Osteocyte (in vitro differentiated cells): ENCODE measurements at places on chromosomes 11 and 22. TPM values are rescaled to one million over a fixed set of nuclear protein-coding genes. Genes with fewer than 3 reads are reported as not detected.

The TNNT3 gene
- total RNA-seq: 2.6 and 4.4 TPM in 2 replicates

The TESMIN gene
- 0.55 and 0.56 TPM in 2 replicates for total RNA-seq

DNA sequence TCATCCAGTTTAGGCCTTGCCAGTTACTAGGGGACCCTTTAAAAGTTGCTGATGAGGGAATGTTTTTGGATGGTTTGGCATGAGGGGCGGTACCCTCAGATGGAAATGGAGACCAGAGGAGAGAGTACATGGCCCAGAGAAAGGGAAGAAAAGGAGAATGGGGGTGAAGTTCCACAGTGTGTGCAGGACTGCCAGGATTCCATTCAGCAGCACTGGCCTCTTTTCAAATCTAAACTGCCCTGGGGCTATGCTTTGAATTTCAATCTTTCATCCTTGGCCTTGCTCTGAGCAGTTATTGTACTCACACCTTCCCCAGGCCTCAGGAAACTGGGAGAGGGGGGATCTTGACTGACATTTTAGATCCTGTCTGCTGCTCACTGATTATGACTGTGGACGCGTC is 3.0 kb downstream of the SLC3A2 start:
- DNase-seq: no peak

DNA sequence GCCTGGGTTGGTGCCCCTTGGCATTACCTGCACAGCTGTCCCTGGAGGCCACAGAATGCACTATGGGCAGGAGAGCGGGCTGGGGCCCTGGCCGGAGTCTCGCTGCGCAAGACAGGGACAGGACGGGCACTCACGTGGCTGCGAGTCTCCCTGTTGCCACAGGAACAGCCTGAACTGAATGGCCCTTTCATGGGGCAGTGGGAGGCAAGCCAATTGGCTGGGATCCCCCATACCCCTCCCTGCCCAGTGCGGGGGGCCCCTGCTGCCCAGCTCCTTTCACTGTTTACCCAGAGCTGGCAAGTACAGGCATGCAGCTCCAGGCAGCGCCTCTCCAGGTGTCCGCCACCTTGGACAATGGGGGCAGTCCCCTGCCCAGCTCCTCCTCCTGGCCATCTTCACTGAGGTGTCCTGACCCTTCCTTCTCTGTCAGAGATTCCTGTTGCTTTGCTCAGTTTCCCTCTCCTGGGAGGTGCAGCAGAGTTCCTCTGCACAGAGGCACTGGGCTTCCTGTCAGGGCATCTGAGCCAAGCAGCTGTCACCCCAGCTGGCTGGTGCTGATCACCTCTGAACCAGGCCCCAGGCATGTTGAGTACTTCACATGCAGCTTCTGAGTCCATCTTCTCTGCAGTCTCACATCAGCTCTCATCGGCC is 5.2 kb downstream of the USP2 start:
- peak; percentile 68 for DNase-seq

GRCh38 chr11:114197799-114198500 is 98.2 kb upstream of the NNMT start:
- DNase-seq: peak; percentile 90

- no peak for DNase-seq
Observed at GRCh38 chr11:105177658-105178057, 38.1 kb upstream of the CARD18 start.

GRCh38 chr22:49266561-49267519 is 560.8 kb downstream of the BRD1 start:
- DNase-seq: peak; percentile 82

DNA sequence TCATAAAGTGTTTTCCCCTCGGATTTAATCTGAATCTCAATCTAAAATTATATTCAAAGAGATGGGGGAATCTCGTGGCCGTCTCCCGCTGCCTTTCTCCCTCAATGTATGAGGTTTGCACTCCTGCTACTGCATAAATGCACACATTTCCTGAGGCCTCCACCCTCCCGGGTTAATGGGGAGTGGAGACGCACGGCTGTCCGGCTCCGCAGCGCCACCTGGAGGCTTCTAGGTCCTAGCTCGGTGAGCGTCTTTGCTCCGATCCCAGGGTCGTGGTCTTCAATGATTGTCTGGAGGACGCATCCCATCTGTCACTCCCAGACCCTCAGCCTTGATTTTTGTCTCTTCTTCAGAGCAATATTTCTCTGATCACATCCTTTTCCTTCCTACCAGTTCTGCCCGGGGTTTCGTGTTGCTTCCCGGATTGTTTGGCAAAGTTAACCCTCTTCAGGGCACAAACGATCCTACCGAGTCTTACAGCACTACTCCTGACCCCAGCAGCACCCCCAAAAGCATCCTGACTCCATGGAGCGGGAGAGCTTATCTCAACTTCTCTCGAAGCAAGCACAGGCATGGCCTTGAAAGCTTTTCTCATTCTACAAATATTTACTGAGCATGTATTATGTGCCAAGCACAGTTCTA is at the start of gene LMO1:
LMO1 (minus strand) TSS at position 110 of the 642 bp plus-strand sequence. CDS start 516 bp downstream, outside the sequence.
- peak; percentile 93 for DNase-seq

- no peak for DNase-seq
Observed at GRCh38 chr11:111305162-111305802, 6.9 kb downstream of the POU2AF3 start.
